ENCODE measurements at places on chromosomes 12 and 14.

DNA sequence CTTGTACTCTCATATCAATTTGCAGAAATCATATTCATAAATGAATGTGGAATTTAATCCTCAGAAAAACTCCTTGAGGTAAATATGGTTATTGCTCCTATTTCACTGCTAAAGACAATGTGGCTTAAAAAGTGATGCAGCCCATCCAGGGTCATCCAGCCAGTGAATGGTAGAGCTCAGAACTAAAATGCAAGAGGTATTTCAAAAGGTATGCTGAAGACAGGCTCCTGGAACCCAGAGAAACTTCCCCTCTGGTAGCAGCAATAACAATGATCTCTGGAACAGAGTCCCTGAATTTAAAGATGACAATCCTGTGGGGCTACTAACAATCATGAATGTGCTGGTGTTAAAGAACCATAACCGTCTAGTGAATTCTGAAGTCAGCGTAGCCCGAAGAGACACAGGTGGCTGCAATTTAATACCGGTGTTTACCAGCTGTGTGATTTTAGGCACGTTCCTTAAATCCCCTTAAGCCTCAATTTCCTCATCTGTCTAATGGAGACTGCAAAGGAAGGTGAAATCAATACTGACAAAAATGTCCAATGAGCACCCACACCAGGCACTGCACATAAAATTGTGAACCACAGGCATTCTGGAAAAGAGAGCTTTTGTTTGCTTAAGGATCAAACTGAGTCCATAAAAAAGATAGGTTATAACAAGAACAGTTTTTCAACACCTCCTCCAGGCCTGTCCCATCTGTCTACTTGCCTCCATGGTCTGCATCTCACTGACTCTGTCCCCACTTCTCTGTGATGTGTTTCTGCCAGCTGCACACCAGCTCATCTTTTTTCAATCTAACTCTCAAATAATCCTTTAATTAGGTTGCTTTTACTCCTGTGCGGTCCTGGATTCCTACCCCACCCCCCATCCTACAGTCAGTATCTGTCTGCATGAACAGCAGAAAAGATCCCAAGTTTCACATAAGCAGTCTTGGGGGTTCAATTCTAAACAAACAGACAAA is 10.5 kb downstream of the TM7SF3 start:
- no peak for DNase-seq

DNA sequence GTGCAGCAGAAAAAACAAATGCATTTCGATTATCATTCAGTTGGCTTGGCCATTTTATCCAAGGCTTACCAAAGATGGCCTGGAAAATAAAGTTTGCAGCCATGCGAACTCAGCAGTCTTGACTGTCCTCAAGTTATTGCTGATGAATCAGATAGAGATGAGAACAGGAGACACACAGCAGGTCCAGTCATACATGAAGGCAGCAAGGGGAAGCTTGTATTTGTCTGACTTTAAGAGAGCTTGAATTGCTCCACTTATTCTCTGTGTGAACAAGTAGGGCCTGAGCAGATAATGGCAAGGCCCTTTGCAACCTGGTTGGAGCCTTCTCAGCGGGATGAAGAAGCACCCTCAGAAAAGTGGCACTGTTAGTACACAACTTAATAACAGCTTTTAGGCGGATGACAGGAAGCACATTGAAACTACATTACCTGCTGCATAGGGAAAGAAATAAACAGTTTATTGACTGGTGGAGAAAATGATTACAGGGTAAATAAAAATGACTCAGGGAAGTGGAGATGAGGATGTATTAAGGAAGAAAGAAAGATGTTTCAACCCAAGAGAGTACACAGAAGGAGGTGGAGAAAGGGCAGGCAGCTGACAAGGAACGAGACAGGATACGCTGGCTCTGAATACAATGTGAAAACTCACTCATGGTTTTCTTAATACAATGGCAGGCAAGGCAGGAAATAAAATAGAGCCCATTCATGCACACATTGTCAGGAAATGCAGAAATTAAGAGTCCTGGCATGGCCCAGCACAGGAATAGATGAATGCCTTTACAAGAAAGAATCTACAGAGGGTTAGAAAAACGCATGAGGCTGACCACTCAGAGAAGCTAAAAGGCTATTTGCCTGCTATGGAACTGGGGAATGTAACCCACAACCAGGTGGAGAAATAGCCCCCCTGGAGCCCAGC is 128.4 kb downstream of the GALC start:
- DNase-seq = no peak

DNA sequence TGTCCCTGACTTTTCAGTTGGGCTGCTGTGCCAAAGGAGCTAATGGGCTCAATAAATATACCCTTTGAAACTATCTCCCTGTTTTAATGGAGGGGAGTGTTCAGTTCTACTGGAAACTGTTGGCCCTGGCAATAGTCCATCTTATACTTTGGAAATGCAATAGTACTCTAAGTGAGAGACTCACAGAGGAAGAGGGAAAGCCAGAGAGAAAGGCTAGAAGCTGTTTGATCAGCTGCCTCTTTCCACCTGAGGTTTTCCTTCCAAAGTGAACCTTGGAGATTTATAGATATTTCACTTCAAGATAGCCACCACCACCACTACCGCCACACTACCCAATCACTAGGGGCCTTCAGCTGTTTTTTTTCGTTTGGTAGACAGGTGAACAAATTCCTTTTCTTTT is 93.6 kb upstream of the CCDC91 start:
- DNase-seq = no peak

DNA sequence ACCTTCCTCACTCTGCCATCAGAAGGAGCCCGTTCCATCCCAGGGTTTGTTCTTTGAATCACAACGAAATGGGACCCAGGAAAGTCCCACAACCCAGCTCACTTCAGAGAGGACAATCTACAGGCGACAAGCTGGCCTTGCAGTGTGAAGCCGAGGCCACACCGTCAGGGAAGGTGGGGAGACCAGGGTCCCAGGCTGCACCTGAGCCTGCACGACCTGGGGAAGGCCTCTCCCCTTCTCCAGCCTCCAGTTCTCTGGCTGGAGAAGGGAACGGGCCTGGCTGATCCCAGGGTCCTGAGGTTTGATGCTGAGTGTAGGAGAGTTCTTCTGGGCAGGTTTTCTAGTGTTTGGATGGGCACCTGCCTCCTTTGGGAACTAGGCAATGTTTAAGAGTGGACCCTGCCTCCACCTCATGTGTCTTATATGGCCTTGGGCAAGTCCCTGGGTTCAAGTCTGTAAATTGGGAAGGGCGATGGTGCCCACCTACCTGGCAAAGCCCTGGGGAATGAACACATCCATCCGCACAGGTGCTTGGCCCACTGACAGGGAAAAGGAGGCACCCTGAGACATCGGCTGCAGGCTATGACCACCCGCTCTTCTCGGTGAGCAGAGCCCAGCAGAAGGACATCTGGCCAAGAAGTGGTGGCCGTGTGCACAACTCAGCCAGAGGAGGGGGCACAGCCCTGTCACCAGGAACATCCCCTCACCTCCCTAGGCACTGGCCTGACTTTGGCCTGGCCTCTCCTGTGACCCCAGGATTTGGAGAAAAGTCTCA is 77.9 kb upstream of the BCL11B start:
- no peak for DNase-seq

- DNase-seq = no peak
Observed at GRCh38 chr14:95786566-95786965, 72.6 kb upstream of the TCL1A start.

- no peak for DNase-seq
Observed at GRCh38 chr14:22112004-22112403, 438.4 kb upstream of the OR4E1 start.

GRCh38 chr14:64919215-64919614 is 5.0 kb downstream of the CHURC1 start:
- no peak for DNase-seq

DNA sequence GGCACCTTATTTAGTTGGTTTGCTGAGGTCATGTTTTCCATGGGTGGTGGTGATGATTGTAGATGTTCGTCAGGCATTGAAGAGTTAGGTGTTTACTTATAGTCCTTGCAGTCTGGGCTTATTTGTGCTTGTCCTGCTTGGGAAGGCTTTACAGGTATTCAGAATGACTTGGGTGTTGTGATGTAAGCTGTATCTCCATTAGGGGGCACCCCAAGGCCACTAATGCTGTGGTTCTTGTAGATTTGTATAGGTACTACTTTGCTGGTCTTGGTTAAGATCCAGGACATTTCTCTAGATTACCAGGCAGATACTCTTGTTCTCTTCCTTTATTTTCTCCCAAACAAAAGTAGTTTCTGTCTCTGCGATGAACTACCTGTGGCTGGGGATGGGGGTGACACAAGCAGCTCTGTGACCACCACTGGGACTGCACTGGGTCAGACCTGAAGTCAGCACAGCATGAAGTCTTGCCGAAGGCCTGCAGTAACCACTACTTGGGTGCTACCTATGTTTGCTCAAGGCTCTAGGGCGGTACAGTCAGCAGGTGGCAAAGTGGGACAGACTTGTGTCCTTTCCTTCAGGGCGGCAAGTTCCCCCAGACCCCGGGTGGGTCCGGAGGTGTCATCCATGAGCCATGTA is 35.8 kb upstream of the FBXO33 start:
- no peak for DNase-seq

GRCh38 chr12:133038118-133038709 is 905 bp downstream of the ZNF84 start:
- DNase-seq = no peak

- DNase-seq = peak; percentile 29
Observed at GRCh38 chr12:115648463-115648862, 629.0 kb downstream of the MED13L start.

DNA sequence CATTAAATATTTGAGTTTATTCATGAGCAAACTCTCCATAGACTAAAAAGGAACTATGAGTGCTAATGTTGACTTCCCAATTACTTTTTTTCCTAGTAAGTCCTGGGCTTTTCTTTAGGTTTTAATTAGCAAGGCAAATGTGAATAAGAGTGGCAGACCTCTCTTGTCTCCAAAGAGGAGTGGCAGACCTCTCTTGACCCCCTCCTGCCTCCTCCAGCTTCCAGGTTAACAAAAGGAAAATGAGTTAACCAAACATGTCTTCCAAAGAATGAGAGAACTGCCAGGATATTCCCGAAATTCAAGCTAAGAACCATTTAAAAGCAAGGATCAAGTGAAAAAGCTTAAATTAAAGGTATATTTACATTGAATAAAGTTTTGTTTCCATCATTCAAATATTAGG is 253.2 kb downstream of the MDGA2 start:
- DNase-seq = no peak

DNA sequence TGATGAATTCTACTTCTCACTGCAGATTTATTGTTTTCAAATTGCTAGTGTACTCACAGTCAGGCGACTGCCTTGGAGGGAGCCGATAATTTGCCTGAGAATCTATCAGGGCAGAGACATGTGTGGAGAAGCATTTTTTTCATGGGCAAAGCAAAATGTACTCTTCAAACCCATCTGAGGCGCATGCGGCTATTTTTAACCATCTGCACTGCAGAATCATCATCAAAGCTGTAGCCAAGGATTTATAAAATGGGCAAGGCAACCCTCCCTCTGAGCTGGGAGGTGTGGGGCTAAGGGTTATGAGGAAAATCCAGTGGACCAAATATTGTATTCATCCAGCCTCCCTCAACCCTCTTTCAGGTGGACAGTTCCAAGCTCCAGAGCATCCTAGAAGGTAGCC is 37.7 kb downstream of the BEST3 start:
- no peak for DNase-seq

GRCh38 chr14:104865631-104866441 is 768 bp downstream of the CEP170B start:
- DNase-seq = peak; percentile 77

DNA sequence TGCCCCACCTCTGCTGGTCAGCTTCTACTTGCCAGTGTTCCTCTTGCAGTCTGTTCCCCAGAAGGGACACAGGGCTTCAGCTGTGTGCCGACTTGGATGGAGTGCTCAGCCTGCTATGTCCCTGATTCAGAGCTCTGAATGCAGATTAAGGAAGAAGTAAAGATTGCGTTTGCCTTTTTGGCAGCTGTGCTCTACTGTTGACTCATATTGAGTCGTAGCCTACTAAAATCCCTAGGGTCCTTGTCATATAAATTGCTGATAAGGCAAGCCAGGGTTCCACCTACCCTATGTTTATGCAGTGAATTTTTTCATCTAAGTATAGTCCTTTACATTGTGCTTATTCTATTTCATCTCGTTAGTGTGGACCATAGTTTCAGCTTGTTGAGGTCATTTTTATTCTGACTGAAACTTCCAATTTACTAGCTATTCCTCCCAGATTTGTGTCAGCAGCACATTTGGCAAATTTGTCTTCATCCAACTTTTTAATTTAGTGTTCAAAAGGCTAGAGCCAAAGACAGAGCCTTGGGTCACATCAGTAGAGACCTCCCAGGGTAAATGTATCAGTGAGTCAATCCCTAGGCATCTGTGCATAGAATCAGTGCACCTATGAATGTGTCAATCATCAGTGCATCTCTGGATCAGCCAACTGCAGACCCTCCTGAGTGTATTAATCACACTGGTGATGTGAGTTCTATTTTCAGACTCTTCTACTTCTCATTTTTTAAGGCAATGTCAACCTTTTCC is 31.9 kb downstream of the CACNA1C start:
- DNase-seq = peak; percentile 66

GRCh38 chr14:23864259-23864658 is 89.3 kb upstream of the DHRS4 start:
- no peak for DNase-seq

GRCh38 chr12:122834104-122834920 is 945 bp upstream of the HIP1R start:
- peak; percentile 82 for DNase-seq

DNA sequence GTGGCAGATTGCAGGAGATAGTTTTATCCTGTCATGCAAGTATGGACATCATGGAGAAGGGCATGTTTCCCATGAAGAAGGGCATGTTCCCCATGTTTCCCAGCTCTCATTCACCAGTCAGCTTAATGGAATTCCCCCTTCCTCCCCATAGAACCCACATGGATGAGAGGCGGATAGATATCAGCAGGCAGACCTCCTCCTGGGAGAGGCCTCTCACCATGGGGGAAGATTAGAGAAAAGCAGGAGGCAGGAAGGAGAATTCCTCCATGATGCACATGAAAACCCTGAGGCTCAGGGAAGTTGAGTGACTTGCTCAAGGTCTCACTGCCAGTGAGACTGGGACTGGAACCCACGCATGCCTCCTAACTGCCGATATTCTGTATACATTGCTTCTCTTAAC is 92.9 kb upstream of the FOXN3 start:
- DNase-seq = no peak

DNA sequence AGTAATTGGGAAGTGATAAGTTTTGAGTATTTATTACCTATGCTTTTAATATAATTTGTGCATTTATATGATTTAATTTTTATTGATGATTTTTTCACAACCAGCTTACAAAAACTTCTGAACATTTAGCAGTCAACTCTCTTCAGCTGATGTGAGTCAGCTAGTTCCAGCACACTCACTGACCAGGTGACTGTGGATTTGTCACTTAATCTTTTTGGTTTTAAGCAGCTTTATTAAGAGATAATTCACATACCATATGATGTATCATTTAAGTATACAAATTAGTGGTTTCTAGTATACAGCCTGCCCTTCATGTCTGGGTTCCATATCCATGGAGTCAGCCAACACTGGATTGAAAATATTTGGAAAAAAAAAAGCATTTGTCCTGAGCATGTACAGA is 103.5 kb downstream of the SYNE2 start:
- DNase-seq = no peak

DNA sequence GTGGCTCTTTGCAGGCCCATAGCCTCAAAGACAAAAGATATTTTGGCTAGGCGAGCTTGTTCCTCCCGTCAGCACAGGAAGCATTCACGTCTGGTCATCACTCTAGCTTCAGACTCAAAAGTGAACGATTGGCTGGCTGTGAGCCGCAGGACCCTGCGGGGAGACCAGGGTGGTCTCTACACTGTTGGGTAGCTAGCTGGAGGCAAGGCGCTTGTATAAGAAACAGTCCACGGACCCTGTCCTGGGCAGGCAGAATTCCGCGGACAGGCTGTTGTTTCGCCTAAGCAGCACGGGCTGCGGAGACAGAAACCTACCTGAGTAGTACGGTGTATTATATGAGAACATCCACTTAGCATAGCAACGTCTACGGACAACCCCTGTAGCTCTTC is 29.6 kb downstream of the WBP11 start:
- DNase-seq = no peak
